ENCODE measurements at places on chromosomes 2 and 18. TPM values are rescaled to one million over a fixed set of nuclear protein-coding genes. Genes with fewer than 3 reads are reported as not detected.

DNA sequence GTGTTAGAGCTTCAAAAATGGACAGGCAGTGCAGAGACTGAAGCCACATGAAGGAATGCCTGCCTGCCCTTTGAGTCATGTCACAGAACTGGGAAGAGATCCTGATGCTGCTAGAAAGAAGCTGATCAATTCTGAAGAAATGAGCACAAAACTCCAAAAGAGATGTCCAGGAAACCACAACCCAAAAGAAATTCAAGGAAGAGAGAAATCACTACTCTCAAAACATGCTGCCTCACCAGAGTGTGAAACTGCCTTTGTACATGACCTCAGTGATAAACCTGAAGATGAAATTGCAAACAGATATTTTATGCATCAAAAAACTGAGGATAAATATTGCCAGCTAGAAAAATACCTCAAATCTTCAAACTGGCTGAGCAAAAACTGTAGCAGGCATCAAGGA lies 20.5 kb downstream of the USP40 start:
- no peak for DNase-seq

- no peak for DNase-seq
These were observed 78.5 kb upstream of the ALPP start for GRCh38 chr2:232299927-232300674.

DNA sequence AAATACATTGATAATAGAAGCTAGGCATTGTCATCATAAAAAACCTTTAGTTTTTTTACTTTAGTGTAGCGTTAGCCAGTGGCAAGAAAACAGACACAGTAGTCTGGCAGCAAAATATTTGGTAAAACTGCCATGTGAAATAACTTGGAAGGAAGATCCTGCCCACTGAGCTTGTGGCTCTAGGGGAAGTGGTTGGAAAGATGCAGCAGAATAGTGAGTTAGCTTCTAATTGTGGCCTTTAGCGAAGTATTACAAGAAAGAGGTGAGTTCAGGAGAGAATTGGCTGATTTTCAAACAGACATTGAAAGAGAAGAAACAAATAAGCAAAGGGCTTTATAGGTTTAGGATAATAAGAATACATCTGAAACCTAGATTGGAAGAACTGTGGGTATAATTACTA lies 1887.8 kb upstream of the CELF4 start:
- DNase-seq: no peak

GRCh38 chr2:223093436-223094241 lies 41.6 kb downstream of the KCNE4 start:
- no peak for DNase-seq

DNA sequence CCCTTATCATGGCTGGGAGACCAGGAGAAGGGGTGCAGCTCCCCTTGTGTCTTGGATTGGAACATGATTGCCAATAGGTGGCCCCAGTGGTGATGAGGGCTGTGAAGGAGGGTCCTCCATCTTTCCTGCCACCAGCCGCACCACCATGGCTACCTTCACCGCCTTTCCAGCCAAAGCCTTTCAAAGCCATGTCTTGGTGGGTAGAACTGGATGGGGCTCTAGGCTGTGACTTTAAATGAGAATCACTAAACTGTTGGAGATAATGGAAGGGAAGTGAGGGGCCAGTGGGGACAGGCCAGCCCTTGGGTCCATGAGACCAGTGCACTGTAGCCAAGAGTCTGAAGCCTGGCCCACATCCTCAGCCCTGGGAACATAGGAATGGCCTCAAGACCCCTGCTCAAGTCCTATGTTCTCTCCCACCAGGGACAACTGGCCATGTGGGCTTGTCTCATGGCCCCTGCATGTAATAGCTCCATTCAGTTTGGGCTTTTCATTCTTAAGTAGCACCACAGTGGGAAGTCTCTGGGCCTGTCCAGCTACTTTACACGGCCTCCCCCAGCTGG lies 345.7 kb downstream of the DYSF start:
- no peak for DNase-seq

- no peak for DNase-seq
These were observed 542.1 kb downstream of the PID1 start for GRCh38 chr2:228728961-228729360.

GRCh38 chr2:127454595-127455565 lies 36.7 kb downstream of the PROC start:
- DNase-seq: no peak

DNA sequence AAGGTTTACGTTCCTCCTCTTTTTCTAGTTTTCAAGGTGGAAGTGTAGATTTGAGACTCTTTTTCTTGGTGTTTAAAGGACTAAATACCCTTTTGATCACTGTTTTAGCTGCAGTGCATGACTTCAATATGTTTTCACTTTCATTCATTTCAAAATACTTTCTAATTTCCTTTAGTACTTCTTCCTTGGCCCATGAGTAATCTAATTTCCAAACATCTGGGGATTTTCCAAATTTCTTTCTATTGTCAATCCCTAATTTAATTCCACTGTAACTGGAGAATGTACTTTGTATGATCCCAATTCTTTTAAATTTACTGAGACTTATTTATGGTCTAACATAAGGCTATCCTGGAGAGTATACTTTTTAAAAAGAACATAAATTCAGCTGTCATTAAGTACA lies 3.8 kb upstream of the RHBDD1 start:
- no peak for DNase-seq

- no peak for DNase-seq
These were observed 20.4 kb downstream of the TGFBRAP1 start for GRCh38 chr2:105309147-105309545.

- DNase-seq: no peak
These were observed 510.4 kb upstream of the CNTNAP5 start for GRCh38 chr2:123514613-123515207.

- no peak for DNase-seq
These were observed 401.5 kb downstream of the FBXO15 start for GRCh38 chr18:73746101-73746500.

GRCh38 chr2:121480826-121481225 lies 49.9 kb upstream of the RNU4ATAC start:
- peak; percentile 8 for DNase-seq

GRCh38 chr18:10086458-10087210 lies 172.8 kb downstream of the VAPA start:
- DNase-seq: no peak

DNA sequence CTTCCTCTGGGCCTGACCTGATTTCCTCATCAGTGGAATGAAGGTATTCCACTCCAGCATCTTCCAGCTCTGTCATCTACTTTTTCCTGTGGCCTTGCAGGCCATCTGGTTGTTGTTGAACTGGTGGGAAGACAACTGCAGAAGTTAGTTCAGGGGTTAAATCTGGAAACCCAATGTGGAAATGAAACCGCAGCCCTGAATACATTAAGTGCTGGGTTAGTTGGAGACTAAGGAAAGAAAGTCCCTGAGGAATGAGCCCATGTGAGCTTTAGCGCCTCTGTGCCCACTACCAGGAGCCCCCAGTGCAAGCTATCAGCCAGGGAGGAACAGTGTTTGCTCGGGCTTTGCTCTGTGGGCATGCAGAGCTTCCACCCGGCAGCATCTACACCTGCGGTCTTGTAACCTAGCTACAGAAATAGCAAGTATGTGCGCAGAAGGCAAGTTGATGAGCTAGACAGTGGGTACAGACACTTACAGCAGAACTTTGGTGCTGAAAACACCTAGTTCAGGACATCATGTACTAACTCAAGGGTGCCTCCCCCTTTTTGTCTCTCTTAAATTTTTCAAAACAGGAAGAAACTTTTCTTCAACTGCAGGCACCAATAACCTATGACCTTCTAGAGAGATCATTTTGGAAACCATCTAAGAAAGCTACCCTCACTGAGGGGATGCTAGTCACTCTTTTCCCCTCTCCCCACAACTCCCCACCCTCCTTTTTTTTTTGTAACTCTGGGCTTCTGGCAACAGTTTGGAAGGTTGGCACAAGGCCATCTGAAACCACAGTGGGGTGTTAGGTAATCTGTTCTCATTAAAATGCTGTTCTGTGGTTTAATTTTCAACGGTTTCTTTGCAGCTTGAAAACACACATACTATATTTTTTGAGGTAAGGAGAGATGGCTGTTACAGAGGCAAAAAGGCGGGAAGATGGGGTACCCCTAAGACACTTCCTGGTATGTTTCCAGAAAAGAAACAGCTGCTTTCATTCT lies 18.3 kb upstream of the CXCR4 start:
- no peak for DNase-seq

DNA sequence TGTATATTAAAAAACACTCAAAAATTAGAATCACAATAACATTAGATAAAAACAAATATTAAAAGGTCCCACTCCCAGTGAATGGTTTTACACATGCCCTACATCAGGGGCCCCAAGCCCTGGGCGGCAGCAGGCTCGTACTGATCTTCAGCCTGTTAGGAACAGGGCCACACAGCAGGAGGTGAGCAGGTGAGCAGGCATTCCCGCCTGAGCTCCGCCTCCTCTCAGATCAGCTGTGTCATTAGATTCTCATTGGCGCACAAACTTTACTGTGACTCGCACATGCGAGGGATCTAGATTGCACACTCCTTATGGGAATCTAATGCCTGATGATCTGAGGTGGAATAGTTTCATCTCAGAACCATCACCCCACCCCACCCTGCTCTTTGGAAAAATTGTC lies 74.2 kb downstream of the MBD2 start:
- DNase-seq: no peak

- no peak for DNase-seq
These were observed 46.0 kb downstream of the LAMA1 start for GRCh38 chr18:7071600-7071999.

- DNase-seq: no peak
These were observed 171.3 kb downstream of the TMEM18 start for GRCh38 chr2:505941-506340.

GRCh38 chr2:127389778-127390435 lies 2.1 kb upstream of the MAP3K2 start:
- no peak for DNase-seq

- no peak for DNase-seq
These were observed 30.1 kb downstream of the IMPA2 start for GRCh38 chr18:12011199-12011956.

DNA sequence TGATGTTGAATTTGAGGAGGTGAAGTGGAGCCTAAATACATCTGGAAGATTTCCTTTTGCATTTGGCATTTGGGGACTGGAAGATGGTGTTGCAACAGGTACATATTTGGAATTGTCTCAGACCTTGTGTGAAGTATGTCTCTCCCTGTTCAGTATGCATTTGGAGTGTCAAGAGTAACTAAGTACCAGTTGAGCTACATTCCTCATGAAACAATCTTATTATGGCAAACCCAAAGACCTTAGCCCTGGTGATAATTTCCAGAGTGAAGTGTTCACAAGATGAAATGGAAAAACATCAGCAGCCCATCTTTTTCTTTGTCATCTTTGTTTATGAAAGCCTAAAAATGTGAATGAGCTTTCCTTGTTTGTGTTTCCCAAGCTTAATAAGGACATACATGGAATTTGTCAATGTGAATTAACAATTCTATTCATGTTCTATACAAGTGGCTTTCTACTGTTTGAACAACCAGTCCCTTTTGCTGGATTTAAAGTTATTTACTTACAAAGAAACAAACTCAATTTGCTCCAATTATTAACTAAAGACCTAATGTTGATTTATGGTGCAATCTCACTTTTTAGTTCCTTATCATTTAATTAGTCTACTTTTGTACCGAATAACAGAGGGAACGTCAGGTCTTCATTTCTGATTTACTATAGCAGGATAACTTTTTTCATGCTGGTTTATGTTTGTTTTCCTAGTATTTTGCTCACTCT lies 42.1 kb upstream of the PPP1R1C start:
- no peak for DNase-seq

DNA sequence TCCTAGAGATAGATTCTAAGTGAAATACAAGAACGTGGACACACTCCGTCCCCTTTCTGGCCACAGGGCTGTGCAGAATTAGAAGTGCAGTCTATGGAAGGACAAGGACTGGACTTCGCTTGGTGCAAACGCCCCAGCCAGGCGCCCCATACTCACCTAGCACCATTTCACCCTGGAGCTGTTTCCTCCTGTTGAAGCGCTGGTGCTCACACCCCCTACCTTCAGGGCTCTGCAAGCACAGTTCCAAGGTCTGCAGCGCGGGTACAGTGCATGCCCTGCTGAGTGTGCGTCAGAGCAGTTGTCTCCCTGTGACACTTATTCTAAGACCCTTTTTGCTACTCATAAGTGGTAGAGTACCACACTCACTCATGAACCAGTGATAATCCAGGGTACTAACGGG lies 3.0 kb downstream of the HPCAL1 start:
- DNase-seq: no peak

- DNase-seq: peak; percentile 65
These were observed 94.0 kb upstream of the ITGA6 start for GRCh38 chr2:172333235-172333977.

GRCh38 chr18:70455731-70456130 lies 166.9 kb downstream of the SOCS6 start:
- DNase-seq: no peak

DNA sequence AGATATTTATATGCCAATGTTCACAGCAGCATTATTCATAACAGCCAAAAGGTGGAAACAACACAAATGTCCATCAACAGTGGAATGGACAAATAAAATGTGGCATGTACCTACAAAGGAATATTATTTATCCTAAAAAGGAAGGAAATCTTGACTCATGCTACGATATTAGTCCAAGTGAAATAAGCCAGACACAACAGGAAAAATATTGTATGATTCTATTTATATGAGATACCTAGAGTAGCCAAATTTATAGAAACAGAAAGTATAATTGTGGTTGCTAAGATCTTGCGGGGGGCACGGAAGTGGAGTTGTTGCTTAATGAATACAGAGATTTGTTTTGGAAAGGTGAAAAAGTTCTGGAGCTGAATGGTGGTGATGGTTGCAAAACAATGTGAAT lies 33.0 kb upstream of the CCDC150 start:
- DNase-seq: peak; percentile 92

- no peak for DNase-seq
These were observed 36.6 kb upstream of the SIGLEC15 start for GRCh38 chr18:45788861-45789260.

GRCh38 chr18:4200399-4200798 lies 254.7 kb downstream of the DLGAP1 start:
- DNase-seq: no peak

GRCh38 chr2:120770176-120770575 lies 34.5 kb downstream of the GLI2 start:
- DNase-seq: no peak

DUSP19 gene
- 1.9 TPM for total RNA-seq

RAD51AP2 gene
- total RNA-seq: not detected

CAVIN2 gene
- 171 TPM for total RNA-seq

PARD3B gene
- 30.9 TPM for total RNA-seq

CIB4 gene
- total RNA-seq: not detected

FLACC1 gene
- 1.4 TPM for total RNA-seq

MC5R gene
- total RNA-seq: not detected

FOXD4L1 gene
- total RNA-seq: 0.18 TPM

GPR45 gene
- not detected for total RNA-seq

PRKAG3 gene
- total RNA-seq: not detected

E2F6 gene
- total RNA-seq: 15.7 TPM

ONECUT2 gene
- 0.62 TPM for total RNA-seq

UGT1A7 gene
- total RNA-seq: not detected

HADHB gene
- 85.6 TPM for total RNA-seq

OXER1 gene
- total RNA-seq: not detected
